Midbrain (tissue), 1 donor: ENCODE measurements at places on chromosomes 12 and 14.

GRCh38 chr12:51601241-51601640 is 10.2 kb downstream of the SCN8A start:
- no peak for DNase-seq

DNA sequence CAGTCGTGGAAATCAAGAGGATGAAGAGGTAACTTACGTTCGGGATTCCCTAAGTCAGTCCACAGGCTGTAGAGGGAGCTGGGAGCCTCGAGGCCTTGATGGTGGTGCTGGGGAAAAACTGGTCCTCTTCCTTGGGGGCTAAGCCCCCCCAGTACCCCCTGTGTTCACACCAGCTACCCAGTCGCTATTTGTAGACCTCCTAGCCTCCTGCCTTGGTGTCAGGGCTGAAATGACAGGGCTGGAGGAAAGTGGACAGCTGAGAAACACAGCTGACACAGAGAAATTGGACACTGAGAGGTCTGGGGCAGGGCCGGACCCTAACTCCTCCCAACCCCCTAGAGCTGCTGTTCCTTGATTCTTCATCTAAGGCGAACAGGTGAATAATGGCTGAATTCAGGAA is at the start of gene STAC3:
Gene STAC3 (minus strand): TSS at position 232 of the 400 bp plus-strand sequence. CDS start 1,551 bp downstream, outside the sequence.
- no peak for DNase-seq

GRCh38 chr14:23551266-23552028 is at the start of gene ZFHX2:
Gene ZFHX2, minus strand, starts transcription at chr14:23551765. Its CDS starts 16,440 bp downstream, at chr14:23535325.
- peak; percentile 86 for DNase-seq

GRCh38 chr12:51846911-51847642 is 1.4 kb downstream of the FIGNL2 start:
- peak; percentile 7 for DNase-seq

DNA sequence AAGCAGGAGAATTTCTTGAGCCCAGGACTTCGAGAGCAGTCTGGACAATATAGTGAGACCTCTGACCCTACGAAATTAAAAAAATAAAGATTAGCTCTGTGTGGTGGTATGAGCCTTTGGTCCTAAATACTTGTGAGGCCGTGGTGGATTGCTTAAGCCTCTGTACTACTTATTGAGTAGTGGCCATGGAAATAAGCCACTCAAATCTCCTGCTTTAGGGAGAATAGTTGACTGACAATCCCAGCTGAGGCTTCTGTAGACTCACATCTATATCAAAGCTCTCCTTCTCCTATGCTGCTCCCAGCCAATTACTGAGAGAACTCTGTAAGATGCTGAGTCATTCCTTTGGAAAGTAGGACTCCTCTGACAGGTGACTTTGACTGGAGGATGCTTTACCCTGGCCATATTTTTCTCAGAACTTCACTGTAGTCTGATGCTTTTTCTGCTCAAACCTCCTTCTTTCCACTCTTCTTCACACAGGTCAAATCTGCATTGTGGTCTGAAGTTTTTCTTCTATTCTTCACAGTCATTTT is 420.2 kb downstream of the SLC6A15 start:
- no peak for DNase-seq

GRCh38 chr12:107080299-107080698 is 13.1 kb downstream of the CRY1 start:
- DNase-seq, result no peak

DNA sequence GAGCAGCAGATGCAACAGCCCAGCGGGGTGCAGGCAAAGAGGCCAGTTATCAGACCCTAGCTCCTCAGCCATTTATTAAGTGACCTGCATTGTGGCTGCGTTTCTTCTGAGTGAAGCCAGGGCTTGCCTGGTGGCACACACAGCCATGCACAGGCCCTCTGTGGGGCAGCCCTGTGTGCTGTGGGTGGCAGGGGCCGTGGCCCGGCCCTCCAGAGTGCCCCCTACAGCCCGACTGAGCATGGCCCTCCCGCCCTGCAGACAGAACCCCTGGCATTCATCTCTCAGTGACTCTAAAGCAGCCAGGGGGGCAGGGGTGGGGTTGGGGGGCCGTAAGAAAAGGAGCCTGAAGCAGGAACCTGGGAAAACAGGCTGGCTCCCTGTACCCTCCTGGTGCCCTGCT is 226.0 kb upstream of the PWP1 start:
- DNase-seq, result no peak

- DNase-seq, result no peak
Observed at GRCh38 chr12:70661466-70662161, 24.4 kb upstream of the PTPRB start.

- no peak for DNase-seq
Observed at GRCh38 chr12:9214534-9214933, 6.3 kb upstream of the PZP start.
